CD14-positive monocyte (primary cell): ENCODE measurements at places on chromosomes 2 and 18. TPM values are rescaled to one million over a fixed set of nuclear protein-coding genes. Genes with fewer than 3 reads are reported as not detected.

GRCh38 chr18:217532-218336 is 50.1 kb downstream of the THOC1 start:
- no peak for DNase-seq
- peaks cover 88% of the 10 kb centered on the region for H3K36me3 ChIP-seq
- peak overlapping the region; percentile 17 for H3K27ac ChIP-seq
- H3K27me3 ChIP-seq, result no peaks in the 10 kb centered on the region

DNA sequence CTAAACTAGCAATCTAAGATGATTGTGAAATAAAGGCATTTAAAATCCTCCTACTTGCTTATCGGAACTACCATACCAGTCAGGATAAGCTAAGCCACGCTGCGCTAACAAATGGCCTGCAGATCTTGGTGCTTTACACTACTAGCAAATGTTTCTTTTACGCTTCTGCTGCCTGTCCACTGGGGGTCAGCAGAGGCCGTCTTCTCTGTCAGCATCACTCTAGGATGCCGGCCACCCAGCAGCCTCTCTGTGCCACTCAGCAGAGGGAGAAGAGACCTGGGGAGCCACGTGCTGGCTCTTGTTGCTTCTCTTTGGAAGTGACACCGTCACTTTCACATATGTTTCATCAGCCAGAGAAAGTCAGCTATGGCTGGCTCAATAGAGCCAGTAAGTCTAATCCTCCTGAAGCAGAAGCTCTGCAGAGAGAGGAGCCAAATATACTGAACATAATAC is 36.6 kb downstream of the COPS8 start:
- no peak overlapping the region for H3K4me3 ChIP-seq
- DNase-seq, result peak; percentile 8
- H3K27ac ChIP-seq, result no peak overlapping the region
- H3K27me3 ChIP-seq, result no peaks in the 10 kb centered on the region

DNA sequence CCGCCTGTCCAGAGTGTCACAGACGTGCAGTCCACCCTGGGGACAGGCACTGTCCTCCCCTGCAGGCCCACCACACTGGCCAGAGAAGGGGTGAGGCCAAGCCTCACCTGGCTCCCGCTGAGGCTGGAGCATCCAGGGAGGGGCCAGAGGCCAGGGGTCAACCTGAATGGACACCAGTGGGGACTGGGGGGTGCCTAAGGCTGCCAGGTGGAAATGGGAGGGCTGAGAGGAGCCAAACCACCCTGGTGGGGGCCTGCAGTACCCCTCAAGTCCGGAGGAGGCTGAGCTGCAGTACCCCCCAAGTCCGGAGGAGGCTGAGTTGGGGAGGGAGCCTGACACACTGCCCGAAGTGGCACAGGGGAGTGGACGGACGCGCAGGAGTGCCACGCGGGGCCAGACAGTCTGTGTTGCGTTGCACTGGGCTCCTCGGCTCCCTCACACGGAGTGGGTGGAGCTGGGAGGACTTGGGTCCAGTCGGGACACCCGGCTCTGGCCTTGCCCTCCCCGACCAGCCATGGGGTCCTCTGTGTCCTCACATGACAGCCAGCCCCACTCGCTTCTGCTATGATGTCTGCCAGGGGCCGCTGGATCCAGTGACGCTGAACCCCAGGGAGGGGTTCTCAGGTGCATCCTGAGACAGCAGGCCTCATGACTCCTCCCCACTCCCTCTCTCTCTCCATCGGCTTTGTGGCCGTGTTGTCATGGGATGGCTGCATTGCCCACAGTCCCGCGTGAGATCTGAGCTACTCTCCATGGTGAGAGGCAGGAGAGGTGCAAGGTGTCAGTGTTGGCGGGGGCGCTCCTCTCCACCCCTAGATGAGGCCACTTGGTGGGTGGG is 22.3 kb upstream of the GPC1 start:
- H3K27me3 ChIP-seq, result no peaks in the 10 kb centered on the region
- H3K4me3 ChIP-seq, result no peak overlapping the region
- H3K36me3 ChIP-seq, result no peaks in the 10 kb centered on the region
- no peaks in the 10 kb centered on the region for H3K4me1 ChIP-seq

- H3K27me3 ChIP-seq, result no peaks in the 10 kb centered on the region
- no peak overlapping the region for H3K4me3 ChIP-seq
- H3K4me1 ChIP-seq, result no peaks in the 10 kb centered on the region
- no peak overlapping the region for H3K27ac ChIP-seq
Observed at GRCh38 chr2:72134408-72134996, 13.2 kb downstream of the CYP26B1 start.

Gene DNAH7
- polyA plus RNA-seq, result 0.07 TPM in 1 of 2 replicates, not detected in the other

Gene PLCL1
- polyA plus RNA-seq, result 0.79 TPM

Gene USP37
- 2.7 TPM for polyA plus RNA-seq

DNA sequence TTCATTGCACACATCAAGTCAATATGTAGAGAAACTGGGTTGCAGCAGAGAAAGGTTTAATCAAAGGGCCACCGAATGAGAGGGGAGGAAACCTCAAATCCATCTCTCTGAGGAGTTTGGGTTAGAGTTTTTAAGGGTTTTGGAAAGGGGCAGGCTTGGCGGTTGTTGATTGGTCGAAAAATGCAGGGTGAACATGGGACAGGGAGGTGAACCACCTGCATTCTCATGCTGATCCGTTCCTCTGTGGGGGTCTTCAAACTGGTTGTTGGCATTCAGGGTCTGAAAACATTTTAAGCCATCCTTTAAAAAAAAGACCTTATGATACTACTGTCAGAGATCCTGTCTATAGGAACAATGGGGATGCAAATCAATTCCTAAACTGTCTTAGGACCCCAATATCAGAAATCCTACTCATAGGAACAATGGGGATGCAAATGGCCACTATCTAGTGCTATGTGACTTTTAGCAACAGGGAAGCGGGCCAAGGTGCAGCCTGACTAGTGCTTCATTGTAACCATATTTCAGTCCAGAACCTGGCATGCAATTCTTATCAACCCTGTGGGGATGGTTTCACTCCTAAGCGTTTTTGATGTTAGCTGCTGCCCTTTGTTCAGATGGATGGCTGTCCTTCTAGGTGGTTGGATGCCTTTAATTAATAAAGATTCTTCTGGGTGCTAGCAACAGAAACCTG is 120.1 kb upstream of the MGAT5 start:
- H3K4me3 ChIP-seq, result no peak overlapping the region
- no peaks in the 10 kb centered on the region for H3K36me3 ChIP-seq
- peaks cover 38% of the 10 kb centered on the region for H3K4me1 ChIP-seq
- H3K27me3 ChIP-seq, result no peaks in the 10 kb centered on the region
- DNase-seq, result no peak
